Brain microvascular endothelial cell (primary cell): ENCODE measurements at places on chromosomes 12 and 14.

DNA sequence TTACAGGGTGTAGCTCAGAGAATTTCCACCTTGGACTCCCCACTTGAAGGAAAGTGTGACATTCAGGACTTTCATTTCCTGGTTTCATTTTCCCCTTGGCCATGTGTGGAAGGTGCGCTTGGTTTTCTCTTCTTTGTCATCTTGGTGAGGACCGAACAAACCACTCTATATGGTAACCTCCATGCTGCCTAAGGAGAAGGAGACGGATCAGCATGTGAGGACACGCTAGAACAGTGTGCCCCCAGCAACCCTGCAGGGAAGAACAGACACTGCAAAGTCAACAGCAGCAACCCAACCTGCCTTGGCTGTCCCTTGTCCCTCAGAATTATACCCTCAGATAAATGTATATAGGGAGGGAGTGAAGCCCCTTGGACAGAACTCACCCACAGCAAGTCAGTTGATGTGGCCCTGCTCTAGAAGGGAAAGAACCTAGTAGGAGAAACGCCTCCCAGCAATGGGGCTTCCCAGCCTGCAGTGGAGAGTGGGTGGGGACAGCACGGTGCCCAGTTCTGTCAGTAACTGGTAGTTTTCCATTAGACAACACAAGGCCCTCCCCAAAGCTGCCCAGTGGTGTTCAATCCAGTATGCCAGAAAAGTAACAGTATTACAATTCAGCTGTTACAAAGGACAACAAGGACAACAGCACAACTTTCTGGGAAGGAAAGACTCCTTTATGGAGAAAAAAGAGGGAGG, 18.9 kb upstream of the COCH start:
- no peak for DNase-seq

GRCh38 chr12:72888693-72889092, 616.5 kb downstream of the TRHDE start:
- no peak for DNase-seq

DNA sequence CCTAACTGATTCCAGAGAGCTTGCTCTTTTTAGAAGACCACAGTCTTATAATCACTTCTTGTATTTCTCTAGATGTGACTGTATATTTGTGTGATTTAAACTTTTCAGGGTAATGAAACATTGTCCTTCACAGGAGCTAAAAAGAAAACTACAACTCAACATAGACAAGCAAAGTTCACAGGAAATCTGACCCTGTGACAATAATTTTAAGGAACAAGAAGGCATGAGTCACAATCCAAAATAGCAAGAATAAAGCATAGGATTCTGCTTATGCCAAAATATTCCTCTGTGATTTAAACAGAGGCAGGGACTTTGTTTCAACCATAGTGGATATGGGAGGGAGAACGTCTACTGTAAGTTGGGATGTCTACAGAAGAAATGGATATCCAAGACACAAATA, 44.3 kb downstream of the GPR65 start:
- no peak for DNase-seq

GRCh38 chr12:112979041-112979680, 842 bp downstream of the OAS2 start:
- DNase-seq, result no peak

- DNase-seq, result no peak
Observed at GRCh38 chr14:91263329-91263728, 18.8 kb upstream of the GPR68 start.

DNA sequence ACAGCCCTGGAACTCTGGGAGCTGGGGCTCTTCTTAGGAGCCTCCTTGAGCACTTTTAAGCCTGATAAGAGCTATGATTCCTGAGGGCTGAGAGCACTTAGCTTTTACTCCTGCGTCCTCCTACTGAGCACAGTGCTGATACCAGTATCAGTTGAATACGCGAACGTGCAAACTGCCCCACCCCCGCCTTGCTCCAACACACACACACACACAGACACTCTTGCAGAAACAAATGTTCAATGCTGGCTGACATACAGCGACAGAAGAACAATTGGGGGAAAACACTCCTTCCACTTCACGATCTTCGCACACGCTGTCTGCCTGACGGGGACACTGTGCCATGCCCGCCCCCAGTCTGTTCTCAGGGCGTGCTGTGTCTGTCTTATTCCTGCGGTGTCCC, 57.2 kb upstream of the DLK1 start:
- no peak for DNase-seq

DNA sequence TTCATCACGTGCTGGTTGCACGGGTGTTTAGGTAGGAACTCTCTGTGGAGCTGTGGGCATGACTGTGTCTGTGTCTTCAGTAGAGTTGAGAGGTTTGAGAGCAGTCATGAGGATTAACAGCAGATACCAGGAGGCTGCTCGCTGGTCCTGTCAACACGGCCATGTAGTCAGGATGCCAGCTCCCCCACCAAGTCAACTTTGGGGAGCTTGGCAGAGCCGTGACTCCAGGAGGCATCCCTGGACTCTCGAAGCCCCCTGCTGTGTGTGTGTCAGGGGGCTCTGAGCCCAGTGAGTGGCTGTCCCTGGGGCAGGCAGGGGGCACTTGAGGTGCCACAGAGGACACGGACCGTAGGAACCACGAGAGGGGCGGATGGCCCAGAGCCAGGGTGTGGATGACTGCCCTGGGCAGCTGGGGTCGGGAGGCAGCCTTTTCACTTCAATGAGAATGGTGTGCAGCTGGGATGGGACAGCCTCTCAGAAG, 7.2 kb upstream of the GPR132 start:
- no peak for DNase-seq

DNA sequence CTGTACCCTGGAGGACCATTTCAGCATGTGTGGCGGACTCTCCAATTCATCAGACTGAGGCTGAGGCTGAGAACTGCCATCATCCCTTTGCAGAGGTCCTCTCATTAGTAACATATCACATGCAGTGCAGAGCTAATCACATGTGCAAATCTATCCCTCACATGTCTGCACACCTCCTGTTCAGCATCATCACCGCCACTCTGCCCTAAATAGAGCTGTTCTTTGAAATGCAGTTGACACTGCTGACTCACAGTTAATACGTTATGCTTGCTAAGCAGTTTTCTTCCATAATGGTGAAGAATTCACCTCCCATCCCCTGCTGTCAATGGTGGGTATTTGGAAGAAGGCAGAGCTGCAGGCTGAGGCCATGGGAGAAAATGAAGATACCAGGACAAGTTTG, 85.0 kb upstream of the ANO2 start:
- DNase-seq, result no peak

GRCh38 chr14:87097015-87097414, 896.0 kb downstream of the GALC start:
- DNase-seq, result peak; percentile 0

DNA sequence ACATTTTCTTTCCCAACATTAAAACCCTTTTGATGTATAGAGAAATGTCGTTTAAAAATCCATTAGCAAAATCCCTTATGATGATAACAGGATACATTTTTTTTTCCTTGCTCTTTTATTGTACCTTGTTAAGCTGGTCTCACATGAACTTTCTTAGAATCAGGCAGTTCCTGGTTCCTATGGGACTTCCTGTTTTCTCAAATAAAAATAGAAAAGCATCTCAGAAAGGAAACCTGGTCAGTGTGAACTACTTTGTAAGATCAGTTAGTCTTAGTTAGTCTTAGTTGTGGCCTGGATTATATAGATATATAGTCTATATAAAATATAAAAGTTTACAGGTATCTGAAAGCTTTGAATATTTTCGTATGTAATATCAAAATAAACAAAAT, 40.3 kb downstream of the LEMD3 start:
- DNase-seq, result no peak

DNA sequence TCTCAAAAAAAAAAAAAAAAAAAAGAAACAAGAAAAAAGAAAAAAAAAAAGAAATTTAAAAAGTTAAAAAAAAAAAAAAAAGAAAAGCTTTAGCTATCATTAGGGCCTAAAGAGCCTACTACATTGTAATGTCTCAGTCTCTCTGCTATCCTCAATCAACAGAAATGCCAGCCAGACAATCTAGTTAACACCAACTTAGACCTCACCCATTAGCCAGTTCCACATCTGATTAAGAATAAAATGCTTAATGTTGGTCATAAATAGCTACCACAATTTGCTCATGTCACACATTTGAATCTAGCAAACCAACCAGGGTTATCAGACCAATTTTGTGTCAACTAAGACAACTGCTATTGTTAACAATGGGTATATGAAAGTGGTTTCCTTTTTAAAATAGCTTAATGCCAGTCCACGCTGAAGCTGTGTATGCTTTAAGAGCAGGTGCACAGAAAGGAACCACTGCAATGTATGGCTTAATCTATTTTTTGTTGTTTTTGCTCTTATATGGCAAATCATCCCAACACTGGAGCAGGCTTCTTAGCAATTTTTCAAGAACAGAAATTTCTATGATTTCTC, 45.5 kb upstream of the SELPLG start:
- no peak for DNase-seq

- DNase-seq, result no peak
Observed at GRCh38 chr12:80325167-80325959, 118.7 kb upstream of the PTPRQ start.

- DNase-seq, result no peak
Observed at GRCh38 chr14:100684154-100684553, 42.5 kb upstream of the DLK1 start.

- peak; percentile 23 for DNase-seq
Observed at GRCh38 chr12:87127272-87127671, 871.1 kb upstream of the MGAT4C start.

- DNase-seq, result no peak
Observed at GRCh38 chr12:40216516-40217288, 8.1 kb upstream of the LRRK2 start.
